ENCODE measurements at places on chromosomes 3 and 15.

- DNase-seq, result peak; percentile 46
Measured at GRCh38 chr3:107662124-107662507, 139.4 kb downstream of the BBX start.

GRCh38 chr15:48388016-48388851 lies 57.0 kb downstream of the DUT start:
- no peak for DNase-seq

GRCh38 chr3:43759297-43759782 lies 68.6 kb downstream of the ABHD5 start:
- DNase-seq, result peak; percentile 83

GRCh38 chr15:75358771-75359536 lies 9.5 kb downstream of the MAN2C1 start:
- DNase-seq, result no peak

DNA sequence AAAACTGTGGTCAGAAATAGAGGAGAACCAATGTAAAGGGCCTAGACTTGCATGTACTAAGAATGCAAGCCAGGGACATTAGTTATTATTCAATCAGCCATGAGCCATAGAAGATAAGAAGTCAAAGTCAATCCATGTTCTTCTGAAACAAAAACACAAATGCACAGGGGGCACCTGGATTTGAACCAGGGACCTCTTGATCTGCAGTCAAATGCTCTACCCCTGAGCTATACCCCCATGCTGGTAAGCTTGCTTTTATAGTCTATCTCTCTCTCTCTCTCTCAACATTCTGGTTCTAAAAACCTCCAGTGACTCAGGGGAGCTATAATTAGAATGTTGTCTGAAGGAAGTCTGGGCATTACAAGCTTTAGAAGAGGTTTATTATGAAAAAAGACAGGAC lies 85.6 kb upstream of the ACP3 start:
- DNase-seq, result peak; percentile 13

- DNase-seq, result no peak
Measured at GRCh38 chr3:135000465-135000864, 205.4 kb downstream of the EPHB1 start.

DNA sequence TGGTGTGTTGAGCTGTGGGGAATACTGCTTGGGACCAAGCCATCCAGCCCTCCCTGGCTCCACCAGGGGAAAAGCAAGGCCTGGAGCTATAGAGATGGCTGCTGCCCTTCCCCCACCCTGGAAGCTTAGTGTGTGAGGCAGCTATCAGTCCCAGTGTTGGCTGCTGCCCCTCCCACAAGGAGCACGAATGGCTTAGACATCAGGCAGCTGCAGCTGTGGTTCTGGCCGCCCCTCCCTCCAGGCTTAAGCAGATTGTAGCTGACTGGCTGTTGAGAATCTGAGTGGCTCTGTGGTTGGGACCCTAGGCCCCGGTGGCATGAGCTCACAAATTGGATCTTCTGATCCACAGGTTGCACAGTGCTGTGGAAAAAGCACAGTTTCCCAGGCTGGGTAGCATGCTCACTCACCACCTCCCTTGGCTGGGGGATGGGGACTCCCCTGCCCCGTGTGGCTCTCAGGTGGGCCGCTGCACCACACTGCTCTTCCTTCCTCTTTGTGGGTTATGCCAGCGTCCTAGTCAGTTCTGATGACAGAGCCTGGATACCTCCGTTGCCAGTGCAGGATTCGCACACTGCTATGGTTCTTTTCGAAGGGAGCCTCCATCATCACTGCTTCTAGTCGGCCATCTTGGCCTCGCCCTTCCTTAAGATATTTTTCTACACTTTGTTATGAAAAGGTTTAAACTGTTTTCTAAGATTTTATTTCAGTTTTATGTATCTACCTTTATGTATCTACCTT lies 21.2 kb upstream of the SUCNR1 start:
- no peak for DNase-seq

DNA sequence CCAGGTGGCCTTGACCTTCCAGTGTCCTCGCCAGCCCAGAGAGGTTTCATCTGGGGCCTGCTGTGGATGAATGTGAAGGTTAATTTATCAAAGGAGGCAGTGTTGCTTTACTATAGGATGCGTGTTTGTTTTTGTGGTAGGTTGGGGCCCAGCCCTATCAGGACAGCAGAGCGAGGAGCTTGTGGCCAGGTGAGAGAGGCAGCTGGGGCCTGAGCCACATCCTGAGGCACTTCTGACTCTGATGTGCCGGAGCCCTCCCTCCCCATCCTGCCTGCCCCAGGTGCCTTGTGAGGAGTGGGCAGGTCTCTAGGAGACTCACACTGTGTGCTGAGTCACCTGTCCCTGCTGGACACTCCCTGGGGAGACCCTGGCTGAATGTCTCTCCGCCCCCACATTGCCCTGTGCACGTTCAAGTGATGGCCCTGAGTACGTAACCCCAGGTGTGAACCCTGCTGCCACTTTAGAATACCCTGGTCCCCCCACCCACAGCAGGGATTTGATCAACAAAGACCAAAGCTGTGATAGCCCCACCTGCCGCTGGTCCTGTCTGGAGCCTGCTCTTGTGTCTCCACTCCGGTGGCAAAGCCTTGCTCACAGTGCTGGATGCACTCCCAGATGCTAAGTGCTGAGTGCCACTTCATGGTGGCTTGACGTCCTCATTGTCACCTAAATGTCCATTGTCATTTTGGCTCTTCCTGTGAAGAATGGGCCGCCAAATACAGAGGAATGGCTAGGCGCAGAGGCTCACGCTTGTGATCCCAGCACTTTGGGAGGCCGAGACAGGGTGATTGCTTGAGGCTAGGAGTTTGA lies 16.0 kb downstream of the FBLN2 start:
- no peak for DNase-seq

- no peak for DNase-seq
Measured at GRCh38 chr3:65595222-65596028, 443.3 kb downstream of the MAGI1 start.

DNA sequence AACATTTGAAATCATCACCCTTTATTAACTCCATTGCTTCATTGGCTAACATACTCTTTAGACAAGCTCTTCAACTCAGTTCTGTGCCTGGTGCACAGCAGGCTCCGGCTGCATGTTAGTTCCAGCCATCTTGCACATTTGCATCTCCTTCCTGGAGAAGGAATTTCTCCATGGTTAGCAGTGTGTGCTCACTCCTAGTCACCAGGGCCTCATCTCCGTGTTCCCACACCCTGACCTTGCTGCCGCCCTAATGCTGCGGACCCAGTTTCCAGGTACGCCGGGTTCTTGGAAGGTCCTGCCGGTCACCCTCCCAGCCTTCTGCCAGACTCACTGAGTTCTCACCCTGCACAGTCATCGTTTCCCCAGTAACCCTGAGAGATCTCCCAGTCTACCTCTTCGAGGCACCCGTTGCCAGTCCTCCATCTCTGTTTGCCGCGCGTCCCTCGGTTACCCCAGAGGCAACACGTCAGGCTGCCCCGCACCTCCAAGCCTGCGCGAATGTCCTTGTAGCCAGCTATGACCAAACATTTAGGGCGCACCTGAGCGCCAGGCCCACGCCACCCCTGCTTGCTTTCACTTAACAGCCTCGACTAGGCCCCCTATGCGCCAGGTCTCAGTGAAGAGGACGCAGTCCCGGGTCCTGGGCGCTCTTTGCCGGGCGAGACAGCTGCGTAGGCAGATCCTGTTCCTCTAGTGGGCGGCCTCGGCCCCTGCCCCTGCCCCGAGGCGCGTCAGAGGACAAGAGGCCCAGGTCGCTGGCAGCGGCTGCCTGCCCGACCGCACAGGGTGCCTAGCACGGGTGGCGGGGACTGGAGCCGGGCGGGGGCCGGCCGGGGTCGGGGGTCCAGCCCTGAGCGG lies 747 bp upstream of the ZNF592 start:
- DNase-seq, result peak; percentile 67

- no peak for DNase-seq
Measured at GRCh38 chr15:57345584-57345983, 30.7 kb upstream of the CGNL1 start.

DNA sequence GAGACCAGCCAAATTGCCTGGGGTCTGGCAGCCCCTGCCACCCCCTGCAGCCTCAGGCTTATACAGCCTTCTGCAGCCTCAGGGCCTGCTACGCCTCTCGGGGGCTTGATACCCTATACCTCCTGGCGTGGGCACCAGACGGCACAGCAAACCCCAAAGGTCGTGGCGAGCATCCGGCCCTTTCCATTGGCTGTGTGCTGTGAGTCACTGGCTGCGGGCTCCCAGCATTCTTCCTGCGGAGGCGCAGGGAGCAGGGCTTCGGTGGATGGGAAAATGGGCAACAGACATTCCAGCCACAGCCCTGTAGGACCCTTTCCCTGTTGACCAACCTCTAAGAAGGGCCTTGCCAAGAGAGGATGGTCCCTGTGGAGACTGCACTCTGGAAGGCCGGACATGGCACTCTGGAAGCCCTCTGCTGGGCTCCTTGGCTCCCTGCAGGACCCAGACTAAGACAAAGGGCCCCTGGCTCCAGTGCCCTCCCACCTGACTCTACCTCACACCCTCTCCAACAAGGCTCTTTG lies 59.6 kb downstream of the ITGA11 start:
- no peak for DNase-seq

- DNase-seq, result no peak
Measured at GRCh38 chr3:178735032-178735674, 198.9 kb downstream of the KCNMB2 start.

GRCh38 chr15:32643907-32644445 lies 2.5 kb downstream of the SCG5 start:
- no peak for DNase-seq

- no peak for DNase-seq
Measured at GRCh38 chr3:31462050-31462569, 70.6 kb upstream of the STT3B start.

- peak; percentile 78 for DNase-seq
Measured at GRCh38 chr3:15647611-15648167, 46.1 kb downstream of the BTD start.

- no peak for DNase-seq
Measured at GRCh38 chr15:73575636-73576247, 57.4 kb downstream of the NPTN start.

DNA sequence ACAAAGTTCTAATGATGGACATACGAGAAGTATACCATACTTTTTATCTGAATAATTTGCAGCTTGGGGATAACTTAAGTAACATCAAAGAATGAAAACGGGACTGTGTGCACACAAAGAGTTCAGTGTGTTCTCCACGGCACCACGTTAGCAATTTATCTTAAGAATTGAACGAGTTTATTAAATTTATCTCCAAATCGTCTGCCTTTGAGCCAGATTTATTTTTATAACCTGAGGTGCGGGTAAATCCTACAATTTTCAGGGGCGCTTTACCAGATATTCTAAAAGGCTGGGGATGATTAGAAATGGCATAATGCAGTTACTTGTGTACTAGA lies 3.5 kb downstream of the CHD2 start:
- no peak for DNase-seq

DNA sequence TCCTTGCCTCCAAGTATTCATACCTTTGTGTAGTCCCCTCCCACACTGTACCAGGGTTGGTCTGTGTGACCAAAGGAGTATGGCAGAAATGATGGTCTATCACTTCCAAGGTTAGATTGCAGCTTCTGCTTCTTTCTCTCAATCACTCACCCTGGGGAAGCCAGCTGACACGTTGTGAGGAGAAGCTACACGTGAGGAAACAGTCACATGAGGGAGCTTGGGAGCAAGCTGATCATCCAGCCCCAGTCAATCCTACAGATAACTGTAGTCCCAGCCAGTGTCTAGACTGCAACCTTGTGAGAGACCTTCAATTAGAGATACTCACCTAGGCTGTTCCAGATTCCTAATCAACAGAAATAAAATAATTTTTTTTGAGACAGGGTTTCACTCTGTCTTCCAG lies 6.2 kb upstream of the ZNF774 start:
- no peak for DNase-seq

DNA sequence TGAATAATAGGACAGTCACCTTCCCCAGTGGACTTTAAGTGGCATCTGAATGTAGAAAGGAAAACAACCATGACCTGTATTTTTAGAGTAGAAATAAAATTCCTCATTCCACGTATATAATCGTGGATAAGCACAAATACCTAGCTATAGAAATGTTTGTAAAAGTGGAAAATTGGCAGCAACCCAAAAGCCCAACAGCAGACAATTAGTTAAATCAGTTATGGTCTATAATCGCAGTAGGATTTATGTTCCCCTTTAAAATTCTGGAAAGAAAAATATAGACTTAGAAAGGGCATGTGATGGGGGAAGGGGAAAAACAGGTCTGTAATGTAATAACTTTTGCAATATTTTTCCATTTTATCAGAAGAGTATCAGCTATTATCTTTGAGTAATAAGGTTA lies 241.9 kb upstream of the ST8SIA2 start:
- no peak for DNase-seq

GRCh38 chr3:94115482-94115881 lies 52.6 kb downstream of the NSUN3 start:
- peak; percentile 53 for DNase-seq

DNA sequence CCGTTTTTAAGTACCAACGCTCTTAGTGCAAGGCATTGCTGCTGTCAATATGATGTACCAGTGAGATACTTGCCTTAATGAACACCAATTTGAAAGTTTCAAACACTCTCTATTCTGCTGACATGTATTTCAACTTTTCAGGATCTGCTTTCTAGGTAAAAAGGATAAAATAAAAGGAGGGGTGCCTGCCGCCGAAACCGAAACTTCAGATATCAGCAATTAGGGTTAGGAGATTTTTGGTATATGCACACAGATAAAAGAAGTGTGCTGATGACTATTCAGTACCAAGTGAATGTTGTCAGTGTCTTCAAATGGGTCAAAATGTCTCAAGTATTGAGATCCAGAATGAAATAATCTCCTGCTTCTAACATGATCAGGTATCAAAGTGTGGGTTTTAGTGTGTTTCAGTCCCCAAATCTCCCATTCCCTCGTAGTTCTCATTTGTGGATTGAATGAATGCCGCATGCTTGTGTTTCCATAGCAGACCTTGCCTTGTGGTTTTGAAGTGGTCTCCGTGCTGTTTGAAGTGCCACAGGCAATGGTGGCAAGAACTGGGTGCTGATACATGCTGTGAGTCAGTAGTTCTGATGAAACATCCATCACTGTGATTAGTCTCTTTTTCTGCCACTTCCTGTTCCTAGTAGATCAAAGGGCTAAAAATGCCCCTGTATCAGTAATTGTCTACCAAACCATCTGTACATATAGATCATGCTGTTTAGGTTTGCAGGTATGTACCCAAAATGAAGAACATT lies 22.5 kb downstream of the CHST14 start:
- DNase-seq, result no peak

DNA sequence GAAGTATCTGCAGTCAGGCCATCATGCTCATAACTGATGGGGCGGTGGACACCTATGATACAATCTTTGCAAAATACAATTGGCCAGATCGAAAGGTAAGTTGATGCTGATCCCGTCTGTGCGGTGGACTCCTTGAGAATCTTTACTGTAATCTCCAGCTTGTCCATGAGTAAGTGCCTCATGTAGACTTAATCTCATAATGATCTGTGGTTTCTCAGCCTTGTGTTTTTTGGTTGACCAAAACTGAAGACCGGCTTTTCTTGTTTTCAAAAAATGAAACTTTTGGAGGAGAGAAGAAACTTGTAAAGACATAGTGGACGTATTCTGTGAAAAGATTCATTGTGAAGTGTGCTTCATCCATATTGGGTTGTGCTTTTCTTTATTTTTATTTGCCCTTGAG lies 285.7 kb downstream of the LRTM1 start:
- no peak for DNase-seq

GRCh38 chr15:51620641-51621040 lies 1.9 kb downstream of the DMXL2 start:
- no peak for DNase-seq

GRCh38 chr3:192816351-192816750 lies 89.0 kb upstream of the FGF12 start:
- DNase-seq, result peak; percentile 57

- DNase-seq, result peak; percentile 89
Measured at GRCh38 chr3:72234391-72234790, 449.4 kb upstream of the PROK2 start.
